Skeletal muscle cell (primary cell): ENCODE measurements at places on chromosomes 1 and 21.

GRCh38 chr21:29238053-29238966, 60.4 kb upstream of the BACH1 start:
- peak; percentile 85 for DNase-seq

DNA sequence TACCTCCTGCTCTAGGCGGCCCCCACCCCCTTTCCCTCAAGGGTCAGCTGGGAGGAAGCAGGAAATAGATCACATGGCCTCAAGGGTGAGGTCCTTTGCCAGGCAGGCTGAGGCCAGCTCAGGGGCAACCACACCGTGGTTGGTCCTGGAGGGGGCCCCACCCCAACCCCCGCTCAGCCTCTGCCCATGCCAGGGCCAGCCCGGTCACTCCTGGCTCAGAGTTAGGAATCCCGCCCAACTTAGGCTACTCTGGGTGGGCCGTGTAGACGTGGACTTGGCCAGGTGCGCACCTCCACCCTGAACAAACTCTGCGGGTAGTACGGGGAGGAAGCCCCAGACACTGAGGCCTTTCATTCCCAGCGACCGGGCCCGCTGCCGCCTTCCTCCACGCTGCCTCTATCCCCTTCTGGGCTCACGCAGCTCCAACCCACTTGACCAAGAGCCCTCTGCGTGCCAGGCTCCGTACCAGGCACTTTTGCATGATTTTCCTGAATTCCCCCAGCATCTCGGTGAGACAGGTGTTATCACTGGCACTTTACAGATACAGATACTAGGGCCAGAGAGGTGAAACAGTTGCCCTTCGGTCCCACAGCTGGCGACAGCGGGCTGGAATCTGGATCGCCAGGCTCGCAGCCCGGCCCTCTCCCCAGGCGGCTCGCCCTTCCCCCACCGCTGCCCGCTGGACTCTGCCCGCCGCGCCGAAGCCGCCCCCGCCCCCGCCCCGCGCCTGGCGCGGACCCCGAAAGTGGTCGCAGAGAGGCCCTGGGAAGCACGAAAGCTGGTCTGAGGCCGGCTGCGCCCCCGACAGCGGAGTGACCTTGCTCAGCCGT, 769 bp downstream of the GALE start:
- no peak for DNase-seq

DNA sequence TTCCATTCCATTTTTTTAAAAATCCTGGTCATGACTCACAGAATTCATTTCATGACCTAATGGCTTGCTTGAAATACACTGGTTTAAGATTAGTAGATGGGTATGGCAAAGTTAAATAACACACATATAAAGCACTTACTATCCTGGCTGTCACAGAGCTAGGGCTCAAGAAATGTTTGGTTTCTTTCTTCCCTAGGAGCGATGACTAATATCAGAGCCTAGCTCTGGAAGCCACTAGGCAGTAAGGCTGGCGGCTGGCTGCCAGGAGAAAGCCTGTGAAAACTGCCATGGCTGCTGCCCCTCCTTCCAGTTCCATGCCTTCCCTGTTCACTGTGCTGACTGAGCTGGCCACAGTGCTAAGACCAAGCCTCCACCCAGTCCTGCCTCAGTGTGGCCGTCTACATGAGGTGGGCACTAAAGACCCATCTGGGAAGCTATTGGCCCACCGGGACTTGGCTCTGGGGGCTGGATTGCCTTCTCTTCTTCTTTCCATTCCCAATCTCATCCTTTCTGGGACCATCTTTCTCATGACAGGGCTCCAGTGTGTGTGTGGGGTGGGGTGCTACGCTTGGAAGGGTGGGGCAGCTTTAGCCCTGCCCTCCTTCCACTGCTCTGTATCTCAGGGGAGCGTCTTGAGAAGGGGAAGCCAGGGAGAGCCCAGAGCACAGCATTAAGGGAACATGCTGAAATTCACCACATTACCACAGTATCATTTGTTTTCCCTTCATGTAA, 10.8 kb upstream of the ASCL5 start:
- peak; percentile 75 for DNase-seq

DNA sequence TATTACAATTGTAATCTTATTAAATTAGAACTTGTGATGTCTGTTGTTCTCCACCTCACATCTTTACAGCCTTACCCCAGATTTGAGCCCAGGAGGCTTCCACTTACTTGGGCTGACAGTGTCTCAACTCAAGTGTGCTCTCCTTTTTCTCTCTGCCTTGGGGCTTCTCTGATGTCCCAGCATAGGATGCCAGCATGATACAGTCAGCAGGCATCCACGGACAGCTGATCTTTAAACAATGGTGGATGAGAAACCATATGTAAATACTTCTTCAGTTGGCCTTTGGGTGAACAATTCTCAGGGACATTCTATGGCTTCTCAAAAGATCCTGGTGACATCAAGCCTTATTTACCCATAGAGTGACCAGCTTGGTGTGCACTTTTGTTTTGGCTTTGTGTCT, 107.6 kb upstream of the GORAB start:
- DNase-seq = no peak

DNA sequence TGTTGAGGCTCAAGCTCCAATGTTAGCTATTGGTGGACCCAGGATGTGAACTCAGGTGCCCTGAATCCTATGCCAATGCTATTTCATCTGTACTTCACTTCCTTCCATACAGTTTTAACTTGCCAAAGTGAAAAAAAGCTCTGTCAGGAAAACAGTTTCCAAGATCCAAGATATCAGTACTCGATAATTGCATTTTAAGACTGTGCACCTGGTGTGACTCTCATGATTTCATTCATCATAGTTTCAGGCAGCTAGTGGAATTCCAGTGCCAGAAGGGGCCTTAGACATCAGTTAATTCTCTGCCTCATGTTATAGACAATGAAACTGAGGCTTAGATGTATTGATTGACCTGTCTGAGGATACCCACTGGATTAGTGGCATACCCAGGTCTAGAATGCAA, 26.5 kb upstream of the LEPR start:
- no peak for DNase-seq

- peak; percentile 80 for DNase-seq
These were observed 15.5 kb upstream of the CITED4 start for GRCh38 chr1:40877698-40878097.

DNA sequence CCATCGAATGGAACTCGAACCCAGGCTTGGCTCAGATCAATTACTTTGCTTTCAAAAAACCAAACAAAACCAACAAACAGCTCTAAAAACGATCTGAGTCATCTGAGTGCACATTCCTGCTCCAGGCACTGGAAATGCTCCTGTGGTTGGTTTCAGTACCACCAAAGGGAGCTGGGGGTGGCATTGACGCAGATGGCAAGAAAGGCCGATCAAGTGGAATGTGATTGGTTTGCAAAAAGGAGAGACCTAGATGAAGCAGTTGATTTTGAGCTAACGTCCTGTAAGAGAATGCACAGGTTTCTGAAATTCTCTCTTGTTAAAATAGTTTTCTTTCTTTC, 39.5 kb downstream of the PIK3CD start:
- DNase-seq = no peak

DNA sequence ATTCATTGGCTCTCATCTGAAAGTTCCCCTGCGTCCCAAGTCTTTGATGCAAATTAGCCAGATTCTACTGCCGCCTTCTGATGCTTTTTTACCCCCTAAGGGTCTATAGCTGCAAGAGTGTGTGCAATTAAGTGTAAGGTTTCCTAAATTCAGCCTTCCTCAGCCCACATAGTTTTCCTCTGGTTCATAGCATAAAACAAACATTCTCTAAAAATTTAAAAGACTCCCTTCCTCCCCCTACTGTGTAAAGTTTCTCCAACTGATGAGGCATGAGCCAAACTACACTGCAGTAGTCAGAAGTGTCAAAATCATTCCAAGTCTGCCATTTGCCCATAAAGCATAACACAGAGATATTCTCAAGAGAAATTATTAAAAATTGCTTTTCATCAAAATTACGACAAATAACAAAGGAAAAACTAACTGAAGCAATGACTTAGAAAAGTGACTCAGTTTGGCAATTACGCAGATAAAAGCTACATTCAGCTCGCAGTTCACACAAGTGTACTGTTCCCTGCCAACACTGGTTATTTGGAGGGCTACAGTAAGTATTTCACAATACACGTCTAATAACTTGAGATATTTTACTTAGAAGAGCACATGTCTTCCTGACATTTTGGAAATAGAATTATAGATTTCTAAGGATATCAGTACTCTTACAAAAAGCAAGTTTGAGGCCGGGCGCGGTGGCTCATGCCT, 15.4 kb downstream of the KCNH1 start:
- DNase-seq = no peak

- DNase-seq = no peak
These were observed 134.3 kb upstream of the C1orf174 start for GRCh38 chr1:4034318-4034887.

- DNase-seq = peak; percentile 23
These were observed 40.2 kb downstream of the FASLG start for GRCh38 chr1:172699111-172699510.

- no peak for DNase-seq
These were observed 33.3 kb upstream of the SUCO start for GRCh38 chr1:172499636-172500141.
